ENCODE measurements at places on chromosomes 1 and 21.

DNA sequence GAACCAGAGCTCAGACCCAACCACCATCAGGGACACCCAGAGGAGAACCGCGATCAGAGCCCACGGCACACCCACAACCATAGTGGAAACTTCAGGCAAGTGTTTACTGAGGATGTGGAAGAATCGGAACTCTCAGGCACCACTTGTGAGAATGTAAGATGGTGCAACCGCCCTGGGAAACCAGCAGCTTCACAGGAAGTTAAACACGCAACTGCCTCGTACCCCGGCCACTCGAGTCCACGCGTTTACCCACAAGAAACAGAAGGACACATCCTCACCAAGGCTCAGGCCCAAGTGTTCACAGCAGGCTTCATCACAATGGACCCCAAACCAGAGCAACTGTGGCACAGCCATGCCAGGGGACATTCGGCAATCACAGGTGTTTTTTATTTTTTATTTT lies 51.4 kb upstream of the COL6A2 start:
- DNase-seq: no peak

- DNase-seq: no peak
These were observed 15.5 kb downstream of the WNT2B start for GRCh38 chr1:112524251-112524650.

DNA sequence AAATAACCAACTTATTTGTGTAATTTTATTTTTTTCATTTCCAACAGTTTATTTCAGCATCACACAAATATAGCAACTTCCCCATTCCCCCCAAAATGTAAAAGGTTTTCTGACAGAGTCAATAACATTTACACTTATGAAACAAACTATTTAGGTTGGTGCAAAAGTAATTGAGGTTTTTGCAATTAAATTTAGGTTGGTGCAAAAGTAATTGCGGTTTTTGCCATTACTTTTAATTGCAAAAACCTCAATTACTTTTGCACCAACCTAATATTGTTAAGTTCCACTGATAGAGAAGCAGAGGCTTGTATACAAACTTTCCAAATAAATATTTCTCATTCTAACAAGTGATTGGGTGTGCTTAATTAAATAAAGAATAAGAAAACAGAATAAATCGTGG lies 270.9 kb upstream of the DUSP10 start:
- DNase-seq: no peak

- no peak for DNase-seq
These were observed 45.5 kb downstream of the LPAR3 start for GRCh38 chr1:84847253-84848250.

DNA sequence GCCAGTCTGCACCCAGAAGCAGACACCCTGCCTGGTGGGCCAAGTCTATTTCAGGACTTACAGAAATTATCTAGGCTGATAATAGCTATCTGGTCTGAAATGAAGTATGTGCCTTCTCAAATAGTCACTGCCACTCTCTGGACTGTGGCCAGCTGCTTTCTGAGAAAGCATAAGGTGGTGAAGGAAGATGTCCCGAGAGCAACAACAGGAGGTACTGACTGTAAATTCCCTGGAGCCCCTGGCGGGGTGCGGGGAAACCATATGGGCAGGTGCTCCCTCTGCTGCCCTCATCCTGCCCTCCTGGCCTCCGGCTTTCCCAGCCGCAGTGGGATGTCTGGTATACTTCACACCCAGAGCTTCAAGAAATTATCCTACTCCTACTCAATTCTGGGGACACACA lies 86.8 kb downstream of the TGFBR3 start:
- DNase-seq: no peak

DNA sequence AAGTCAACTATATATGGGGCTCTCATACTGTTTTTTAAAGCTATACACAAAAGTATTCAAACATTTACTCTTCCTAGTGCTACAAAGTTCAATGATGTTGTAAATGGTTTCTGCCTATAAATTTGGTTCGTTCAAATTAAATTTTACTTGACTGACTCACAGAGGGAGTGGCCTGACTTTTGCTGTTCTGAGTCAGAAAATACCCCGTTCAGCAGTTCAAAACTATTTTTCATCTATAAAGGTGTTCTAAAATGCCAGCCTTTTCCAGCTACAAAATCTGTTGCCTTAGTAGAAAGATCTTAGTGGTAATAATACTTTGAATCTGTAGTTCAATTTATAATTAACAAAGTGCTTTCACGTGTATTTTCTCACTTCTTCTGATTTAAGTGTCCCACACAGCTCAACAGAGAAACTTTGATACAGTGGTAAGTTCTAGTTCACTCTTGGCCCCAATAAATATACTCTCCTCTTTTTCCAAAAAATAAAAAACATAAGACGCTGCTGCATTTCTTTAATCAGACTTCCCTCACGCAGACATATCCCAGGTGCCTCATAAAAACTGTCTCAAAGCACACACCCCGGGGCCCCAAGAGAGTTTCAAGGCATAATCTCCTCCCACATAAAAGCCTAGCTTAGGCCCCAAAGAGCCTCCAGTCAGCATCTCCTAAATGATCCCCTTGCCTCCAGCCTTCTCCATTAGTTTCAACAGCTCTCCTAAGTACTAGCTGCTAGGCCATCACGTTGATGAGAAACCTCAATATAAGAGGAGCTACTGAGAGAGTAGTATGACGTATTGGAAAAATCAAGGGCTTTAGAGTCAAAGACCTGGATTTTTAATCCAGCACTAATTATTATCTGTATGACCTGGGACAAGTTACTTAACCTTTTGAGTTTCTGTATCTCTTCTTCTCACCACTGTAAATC lies 3.2 kb downstream of the PTP4A2 start:
- DNase-seq: no peak

GRCh38 chr1:225849925-225850324 lies 32.3 kb downstream of the TMEM63A start:
- no peak for DNase-seq

GRCh38 chr21:34730756-34731445 lies 62.1 kb downstream of the CLIC6 start:
- DNase-seq: no peak

DNA sequence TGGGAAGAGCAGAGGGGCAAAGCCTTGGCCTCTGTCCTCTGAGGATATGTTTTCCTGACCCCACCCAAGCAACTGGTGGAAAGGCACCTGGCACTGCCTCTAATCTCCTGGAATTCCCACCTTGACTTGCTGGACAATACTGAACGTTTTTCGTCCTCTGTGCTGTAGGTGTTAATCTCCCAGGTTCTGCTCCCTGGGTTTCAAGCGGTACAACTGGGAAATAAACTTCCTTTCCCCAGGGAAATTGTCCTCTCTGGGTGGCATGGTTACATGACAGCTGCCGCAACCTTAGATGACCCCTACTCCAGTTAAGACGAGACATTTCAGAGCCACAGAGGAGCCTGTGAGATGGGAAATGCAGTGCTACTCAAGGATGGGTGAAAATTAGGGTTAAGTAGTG lies 57.3 kb upstream of the BCAR3 start:
- DNase-seq: no peak

DNA sequence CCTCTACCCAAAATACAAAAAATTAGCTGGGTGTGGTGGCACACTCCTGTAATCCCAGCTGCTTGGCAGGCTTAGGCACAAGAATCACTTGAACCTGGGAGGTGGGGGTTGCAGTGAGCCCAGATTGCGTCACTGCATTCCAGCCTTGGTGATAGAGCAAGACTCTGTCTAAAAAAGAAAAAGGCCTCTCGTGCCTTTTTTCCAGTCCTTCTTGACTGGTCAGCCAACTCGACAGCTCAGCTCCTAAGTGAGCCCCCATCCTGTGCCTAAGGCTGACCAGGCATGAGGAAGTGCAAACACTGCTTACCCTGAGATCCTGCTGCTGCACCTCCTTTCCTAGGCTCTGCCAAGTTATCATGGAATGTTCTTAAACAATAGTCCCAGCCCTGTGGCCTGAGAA lies 10.1 kb upstream of the PROK1 start:
- DNase-seq: no peak

- DNase-seq: no peak
These were observed 47.2 kb upstream of the IFFO2 start for GRCh38 chr1:19003371-19004290.

- DNase-seq: no peak
These were observed 7.6 kb downstream of the FOXO6 start for GRCh38 chr1:41368801-41369200.

- no peak for DNase-seq
These were observed 1.0 kb upstream of the EXO1 start for GRCh38 chr1:241846862-241847539.
